ENCODE measurements at places on chromosomes 3 and 15.

- no peak for DNase-seq
Observed at GRCh38 chr15:56869573-56869972, 48.9 kb upstream of the TCF12 start.

GRCh38 chr3:139811331-139811730 lies 123.7 kb upstream of the CLSTN2 start:
- DNase-seq, result no peak

- no peak for DNase-seq
Observed at GRCh38 chr15:43370310-43370974, 401 bp downstream of the ZSCAN29 start.

GRCh38 chr15:42836251-42836650 lies 84.3 kb downstream of the TTBK2 start:
- no peak for DNase-seq

DNA sequence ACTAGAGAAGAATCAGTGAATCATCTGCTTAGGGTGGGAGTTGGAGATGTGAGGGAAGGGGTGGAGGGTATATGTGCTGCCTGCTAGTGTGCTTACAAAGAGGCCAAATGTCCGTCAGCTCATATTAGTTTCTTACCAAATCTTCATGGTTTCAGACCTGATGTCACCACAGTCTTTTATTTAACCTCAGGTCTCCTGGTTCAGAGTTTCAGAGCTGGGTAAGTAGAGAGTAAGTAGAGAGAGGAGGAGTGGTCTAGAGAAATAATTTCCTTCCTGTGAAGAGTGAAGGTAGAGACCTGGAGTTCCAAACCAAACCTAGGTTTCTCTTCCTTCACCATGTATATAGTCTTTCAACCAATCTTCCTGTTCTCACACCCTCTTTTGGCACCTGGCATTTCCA lies 17.5 kb upstream of the P2RY1 start:
- DNase-seq, result no peak

- DNase-seq, result no peak
Observed at GRCh38 chr3:8760506-8760905, 8.9 kb downstream of the OXTR start.

DNA sequence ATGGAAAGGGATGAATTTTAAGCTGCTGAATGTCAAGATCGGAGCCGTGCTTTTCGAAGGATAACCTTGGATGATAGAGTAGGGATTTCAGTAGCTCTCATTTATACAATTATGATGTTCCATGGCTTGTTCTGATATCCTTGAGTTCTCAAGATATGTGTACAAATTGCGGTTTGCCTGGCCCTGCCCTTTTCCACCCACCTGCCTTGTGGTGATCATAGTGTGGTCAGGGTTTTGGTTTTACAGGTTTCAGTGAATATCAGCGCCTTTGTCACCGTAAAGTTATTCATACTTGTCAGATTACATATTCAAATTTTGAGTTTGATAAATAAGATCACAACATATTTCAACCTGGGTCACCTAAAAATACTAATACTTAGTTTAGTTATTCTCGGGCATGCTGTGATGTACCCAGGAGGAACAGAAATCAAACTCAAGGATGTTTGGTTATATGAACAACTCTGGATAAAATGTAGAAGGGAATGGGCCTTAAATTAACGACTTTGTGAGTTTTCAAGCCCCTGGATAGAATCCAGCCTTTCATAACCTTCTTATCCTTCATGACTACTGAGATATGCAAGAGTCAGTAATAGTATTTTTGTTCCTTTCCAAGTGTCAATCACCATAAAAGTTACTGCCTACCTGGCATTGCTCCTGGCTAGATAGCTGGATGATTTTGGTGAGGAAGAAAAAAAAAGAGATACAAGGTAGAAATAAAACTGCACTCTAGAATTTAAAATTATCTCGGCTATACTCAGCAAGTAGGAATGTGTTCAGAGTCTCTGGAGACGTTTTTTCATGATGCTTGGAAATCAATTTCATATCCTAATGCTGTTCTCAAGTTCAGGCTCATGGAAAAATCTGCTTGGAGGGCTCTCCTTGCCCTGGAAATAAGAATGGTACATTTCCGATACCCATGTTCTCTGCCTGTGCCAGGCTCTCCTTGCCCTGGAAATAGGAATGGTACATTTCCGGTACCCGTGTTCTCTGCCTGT lies 209.2 kb upstream of the TPRG1 start:
- DNase-seq, result no peak

DNA sequence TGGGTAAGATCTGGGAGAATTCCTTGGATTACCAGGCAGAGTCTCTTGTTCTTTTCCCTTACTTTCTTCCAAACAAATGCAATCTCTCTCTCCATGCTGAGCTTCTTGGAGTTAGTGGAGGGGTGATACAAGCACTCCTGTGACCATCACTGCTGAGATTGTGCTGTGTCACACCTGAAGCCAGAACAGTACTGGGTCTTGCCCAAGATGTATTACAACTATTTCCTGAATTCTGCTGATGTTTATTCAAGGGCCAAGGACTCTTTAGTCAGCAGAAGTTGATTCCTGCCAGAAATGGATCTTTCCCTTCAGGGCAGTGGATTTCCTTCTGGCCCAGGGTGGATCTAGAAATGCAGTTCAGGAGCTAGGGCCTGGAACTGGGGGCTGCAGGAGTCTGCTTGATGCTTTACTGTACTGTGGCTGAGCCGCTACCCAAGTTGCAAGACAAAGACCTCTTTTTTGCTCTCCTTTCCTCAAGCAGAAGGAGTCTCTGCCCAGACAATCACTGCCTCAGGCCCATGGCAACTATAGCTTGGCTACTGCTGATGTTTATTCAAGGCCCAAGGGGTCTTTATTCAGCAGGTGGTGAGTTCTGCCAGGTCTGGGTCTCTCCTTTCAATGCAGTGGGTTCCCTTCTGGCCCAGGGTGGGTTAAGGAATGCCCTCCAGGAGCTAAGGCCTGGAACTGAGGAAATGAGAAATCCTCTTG lies 98.8 kb downstream of the SH3GL3 start:
- DNase-seq, result no peak

DNA sequence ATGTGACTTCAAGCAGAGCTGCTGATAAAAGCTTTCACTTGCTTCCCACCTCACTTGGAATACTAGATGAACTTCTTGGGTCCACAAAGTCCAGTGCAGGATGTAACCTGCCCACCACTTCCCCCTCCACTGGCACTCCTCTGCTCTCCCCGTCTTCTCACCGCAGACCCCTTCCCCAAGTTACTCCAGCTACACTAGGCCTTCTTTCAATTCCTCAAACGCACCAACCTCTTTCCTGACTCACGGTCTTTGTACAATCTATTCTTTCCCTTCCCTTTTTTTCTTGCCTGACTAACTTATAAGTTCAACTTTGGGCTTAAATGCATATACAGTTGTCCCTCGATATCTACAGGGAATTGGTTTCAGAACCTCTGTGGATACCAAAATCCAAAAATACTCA lies 5.2 kb upstream of the ATP13A3 start:
- DNase-seq, result no peak

GRCh38 chr15:57740048-57740447 lies 33.5 kb downstream of the POLR2M start:
- DNase-seq, result no peak

GRCh38 chr3:192038726-192039125 lies 577.8 kb downstream of the PYDC2 start:
- DNase-seq, result no peak

- no peak for DNase-seq
Observed at GRCh38 chr15:70033529-70034140, 64.1 kb downstream of the TLE3 start.

- DNase-seq, result no peak
Observed at GRCh38 chr15:89175617-89176191, 45.7 kb downstream of the RLBP1 start.

- no peak for DNase-seq
Observed at GRCh38 chr3:76307556-76307955, 522.2 kb upstream of the ZNF717 start.

DNA sequence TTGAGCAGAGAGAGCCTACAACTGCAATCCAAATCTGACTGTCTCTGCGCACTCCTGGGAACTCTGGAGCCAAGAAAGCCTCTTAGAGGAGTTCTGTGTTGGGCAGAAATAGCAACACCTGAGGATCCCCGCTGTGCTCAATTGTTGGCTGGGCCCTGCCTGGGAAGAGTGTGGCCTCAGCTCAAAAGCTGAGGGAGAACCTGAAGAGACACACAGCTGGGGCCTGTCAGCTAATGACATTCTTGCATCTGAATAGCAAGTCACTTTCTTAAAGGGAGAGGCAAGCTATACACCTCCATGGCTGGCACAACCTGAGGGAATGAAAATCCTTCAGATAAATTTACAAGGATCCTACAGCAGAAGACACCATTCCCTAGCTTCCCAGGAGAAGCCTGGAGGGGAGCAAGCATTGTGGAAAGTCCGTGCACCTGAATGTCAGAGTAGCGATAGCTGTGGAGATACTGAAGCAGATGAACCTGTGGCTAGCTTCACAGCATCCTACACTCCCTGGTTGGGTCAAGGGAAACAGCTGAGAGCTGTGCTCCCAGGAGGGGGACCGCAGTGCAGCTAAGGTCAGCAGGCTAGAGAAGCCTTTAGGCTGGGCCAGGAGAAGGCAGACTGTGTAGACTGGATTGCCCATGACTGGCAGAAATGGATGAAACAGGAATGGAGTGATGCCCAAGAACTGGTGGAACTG lies 159.9 kb upstream of the PFN2 start:
- DNase-seq, result no peak

- DNase-seq, result no peak
Observed at GRCh38 chr15:48622237-48622636, 23.3 kb downstream of the FBN1 start.

DNA sequence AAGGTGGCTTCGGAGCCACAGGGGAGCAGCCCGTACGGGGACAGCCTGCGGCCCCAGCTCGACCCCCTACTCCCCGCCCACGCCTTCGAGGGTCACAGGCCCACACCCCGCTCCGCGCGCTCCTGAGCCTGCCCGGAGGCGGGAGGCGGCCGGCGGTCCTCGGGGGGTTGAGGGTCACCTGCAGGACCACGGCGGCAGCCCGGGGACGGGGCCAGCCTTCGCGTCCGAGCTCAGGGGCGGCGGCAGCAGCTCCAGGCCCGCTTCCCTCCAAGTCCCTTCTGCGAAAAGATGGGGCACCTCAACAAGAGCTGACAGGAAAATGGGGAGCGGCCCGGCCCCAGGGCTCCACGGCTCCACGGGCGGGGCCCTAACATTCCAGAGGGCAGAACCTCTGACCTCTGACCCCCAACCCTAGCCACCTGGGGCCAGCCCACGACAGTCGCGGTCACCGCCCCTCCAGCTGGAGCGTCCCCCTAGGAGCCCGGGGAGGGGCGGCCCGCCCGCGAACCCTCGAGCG lies 428 bp downstream of the LYSMD4 start:
- DNase-seq, result no peak

GRCh38 chr3:170372190-170372879 lies 14.8 kb downstream of the SKIL start:
- DNase-seq, result no peak

GRCh38 chr3:101259485-101260341 lies 60.7 kb downstream of the IMPG2 start:
- DNase-seq, result no peak

DNA sequence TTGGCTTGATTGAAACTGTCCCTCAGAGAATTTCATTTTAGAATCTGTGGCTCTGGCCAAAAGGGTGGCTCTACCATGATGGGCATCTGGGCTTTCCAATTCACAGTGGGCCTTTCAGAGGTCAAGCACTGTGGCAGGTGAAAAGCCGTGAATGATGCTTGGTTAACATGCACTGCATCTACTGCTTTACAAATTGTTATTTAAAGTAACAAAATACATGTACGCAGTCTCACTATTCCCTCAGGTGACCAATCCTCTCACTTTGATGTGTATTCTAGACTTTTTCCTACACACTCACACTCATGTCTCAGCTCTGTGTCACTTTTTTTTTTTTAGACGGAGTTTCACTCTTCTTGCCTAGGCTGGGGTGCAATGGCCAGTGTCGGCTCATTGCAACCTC lies 70.5 kb downstream of the MGLL start:
- DNase-seq, result no peak

GRCh38 chr15:29765898-29766527 lies 56.3 kb downstream of the TJP1 start:
- DNase-seq, result no peak

DNA sequence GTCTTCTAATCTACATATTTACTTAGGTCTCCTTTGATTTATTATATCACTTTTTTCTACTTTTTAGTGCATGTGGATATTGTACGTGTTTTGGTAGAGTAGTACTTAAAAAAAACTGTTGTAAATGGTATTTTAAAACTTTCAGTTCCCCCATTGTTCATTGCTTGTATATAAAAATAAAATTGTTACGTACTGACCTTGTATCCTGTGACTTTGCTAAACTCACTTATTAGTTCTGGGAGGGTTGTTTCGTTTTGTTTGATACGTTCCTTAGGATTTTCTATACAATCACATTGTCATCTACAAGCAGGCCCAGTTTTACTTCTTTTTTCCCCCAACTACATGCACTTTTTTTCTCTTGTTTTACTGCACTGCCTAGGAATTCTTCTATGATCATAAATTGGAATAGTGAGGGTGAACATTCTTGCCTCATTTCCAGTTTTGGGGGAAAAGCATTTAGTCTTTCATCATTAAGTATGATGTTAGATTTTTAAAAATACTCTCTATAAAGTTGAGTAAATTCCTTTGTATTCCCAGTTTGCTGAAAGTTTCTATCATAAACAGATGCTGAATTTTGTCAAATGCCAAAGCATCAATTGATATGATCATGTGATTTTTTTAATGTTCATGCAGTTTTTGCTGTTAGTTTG lies 33.5 kb upstream of the ACKR4 start:
- no peak for DNase-seq

DNA sequence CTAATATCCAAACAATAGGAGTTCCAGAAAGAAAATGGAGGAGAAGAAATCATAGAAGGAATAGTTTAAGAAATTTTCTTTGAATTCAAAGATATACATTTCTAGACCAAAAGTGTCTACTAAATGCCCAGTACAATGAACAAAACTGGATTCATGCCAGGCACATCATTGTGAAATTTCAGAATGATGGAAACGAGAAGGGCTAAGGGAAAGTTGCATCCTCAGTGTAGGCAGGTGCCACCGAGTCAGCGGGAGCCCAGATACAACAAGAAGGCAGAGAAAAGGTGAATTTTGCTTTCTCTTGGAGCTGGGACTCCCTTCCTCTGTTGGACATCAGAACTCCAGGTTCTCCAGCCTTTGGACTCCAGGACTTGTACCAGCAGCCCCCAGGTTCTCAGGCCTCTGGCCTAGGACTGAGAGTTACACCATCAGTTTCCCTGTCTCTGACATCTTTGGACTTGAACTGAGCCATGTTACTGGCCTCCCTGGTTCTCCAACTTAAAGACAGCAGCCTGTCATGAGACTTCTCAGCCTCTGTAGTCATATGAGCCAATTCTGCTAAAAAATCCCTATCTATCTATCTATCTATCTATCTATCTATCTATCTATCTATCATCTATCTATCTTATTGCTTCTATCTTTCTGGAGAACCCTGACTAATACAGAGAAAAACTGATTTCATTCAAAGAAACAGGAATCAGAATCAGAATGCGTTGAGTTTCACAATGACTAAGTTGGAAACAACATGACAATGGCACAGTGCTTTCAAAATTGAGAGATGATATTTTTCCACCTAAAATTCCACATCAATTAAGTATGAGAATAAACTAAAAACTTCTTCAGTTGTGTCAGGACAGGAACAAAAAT lies 207.7 kb downstream of the FAM43A start:
- DNase-seq, result no peak

GRCh38 chr3:31813686-31814085 lies 167.4 kb downstream of the OSBPL10 start:
- no peak for DNase-seq
